ENCODE measurements at places on chromosomes 12 and 14.
A peak's percentile ranks its signal among the peaks of the same experiment; 100 is the strongest.

- DNase-seq, result no peak
Observed at GRCh38 chr12:111816065-111816615, 25.9 kb upstream of the MAPKAPK5 start.

DNA sequence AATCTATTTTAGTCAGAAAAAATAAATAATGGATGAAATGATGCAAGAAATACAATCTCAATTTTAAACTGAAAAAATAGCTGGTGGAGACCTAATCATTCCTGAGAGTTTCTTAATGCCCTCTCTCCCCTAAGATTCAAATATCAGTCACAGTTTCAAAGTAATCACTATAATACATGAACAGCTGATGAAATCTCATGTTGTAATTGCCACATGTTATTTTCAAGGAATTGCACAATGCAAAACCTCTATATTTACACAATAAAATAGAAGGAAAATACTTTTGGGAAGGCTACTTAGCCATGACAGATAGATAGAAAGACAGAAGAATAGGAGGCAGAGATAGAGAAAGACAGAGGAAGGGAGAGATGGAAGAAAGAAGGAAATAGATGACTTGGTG is 18.2 kb downstream of the IFNG-AS1 start:
- no peak for DNase-seq

- no peak for DNase-seq
Observed at GRCh38 chr14:94904636-94905035, 134.7 kb upstream of the GSC start.

DNA sequence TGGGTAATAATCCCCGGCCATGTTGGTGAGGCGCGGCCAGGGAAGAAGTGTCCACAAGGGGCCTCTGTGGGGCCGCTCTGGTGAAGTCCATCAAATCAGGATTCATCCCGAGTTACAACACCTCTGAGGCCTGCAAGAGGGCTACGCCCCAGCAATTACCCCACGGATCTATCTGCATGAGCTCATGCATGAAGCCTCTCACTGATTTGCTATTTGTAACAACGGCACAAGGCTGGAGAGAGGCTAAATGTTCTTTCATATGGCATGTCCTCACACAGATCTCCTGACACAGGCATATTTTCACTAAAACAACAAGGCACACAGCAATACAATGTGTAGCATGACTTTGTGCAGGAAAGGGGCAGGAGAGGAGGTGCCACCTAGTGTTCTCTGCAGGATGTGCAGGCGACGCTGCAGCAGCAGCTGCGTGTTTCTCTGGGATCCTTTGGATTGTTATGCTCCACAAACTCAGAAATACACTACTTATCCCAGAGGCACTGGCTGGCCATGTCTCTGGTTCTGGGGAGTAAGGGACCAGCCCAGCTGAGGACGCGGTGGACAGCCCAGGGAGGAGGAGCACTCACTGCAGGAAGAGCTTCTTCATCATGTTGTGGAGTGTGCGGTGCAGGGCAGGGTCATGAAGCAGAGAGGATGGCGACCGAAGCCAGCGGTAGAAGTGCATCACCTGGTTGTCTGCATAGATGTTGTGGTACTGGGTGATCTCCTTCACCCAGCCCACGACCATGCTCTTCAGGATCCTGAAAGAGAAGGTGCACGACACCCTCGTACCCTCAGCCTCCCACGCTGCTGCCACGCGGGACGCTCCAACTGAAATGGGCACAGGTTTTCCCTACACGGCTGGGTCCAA is 20.2 kb downstream of the P2RX2 start:
- DNase-seq, result no peak

- no peak for DNase-seq
Observed at GRCh38 chr12:54579258-54579657, 9.2 kb downstream of the PPP1R1A start.

GRCh38 chr14:49915085-49915484 is 22.2 kb downstream of the ARF6 start:
- DNase-seq, result no peak

DNA sequence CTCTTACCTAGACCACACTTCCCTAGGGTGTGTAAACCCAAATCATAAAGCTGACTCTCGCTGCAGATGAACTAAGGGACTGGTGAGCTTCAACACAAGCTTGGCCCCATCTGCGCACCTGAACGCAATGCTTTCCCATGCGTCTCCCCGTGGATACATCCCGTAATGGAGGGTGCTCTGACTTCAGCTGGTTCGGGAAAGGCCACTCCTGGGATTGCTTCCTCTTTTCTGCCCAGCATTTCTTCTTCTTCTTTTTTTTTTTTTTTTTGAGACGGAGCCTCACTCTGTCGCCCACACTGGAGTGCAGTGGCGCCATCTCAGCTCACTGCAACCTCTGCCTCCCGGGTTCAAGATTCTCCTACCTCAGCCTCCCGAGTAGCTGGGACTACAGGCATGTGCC is 27.7 kb upstream of the ETFBKMT start:
- no peak for DNase-seq

- peak; percentile 39 for DNase-seq
Observed at GRCh38 chr14:102949062-102949800, 26.8 kb downstream of the AMN start.

GRCh38 chr12:52975204-52975603 is 26.3 kb downstream of the KRT18 start:
- DNase-seq, result no peak

DNA sequence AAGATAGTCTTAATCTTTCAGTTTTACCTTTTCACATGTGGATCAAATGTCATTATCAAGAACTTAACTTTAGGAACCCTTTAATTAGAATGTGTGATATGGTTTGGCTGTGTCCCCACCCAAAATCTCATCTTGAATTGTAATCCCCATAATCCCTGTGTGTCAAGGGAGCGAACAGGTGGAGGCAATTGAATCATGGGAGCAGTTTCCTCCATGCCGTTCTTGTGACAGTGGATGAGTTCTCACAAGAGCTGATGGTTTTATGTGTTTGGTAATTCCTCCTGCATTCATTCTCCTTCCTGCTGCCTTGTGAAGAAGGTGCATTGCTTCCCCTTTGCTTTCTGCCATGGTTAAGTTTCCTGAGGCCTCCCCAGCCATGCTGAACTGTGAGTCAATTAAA is 160.6 kb downstream of the MON2 start:
- no peak for DNase-seq

- no peak for DNase-seq
Observed at GRCh38 chr12:118781692-118782091, 199.6 kb upstream of the SRRM4 start.

DNA sequence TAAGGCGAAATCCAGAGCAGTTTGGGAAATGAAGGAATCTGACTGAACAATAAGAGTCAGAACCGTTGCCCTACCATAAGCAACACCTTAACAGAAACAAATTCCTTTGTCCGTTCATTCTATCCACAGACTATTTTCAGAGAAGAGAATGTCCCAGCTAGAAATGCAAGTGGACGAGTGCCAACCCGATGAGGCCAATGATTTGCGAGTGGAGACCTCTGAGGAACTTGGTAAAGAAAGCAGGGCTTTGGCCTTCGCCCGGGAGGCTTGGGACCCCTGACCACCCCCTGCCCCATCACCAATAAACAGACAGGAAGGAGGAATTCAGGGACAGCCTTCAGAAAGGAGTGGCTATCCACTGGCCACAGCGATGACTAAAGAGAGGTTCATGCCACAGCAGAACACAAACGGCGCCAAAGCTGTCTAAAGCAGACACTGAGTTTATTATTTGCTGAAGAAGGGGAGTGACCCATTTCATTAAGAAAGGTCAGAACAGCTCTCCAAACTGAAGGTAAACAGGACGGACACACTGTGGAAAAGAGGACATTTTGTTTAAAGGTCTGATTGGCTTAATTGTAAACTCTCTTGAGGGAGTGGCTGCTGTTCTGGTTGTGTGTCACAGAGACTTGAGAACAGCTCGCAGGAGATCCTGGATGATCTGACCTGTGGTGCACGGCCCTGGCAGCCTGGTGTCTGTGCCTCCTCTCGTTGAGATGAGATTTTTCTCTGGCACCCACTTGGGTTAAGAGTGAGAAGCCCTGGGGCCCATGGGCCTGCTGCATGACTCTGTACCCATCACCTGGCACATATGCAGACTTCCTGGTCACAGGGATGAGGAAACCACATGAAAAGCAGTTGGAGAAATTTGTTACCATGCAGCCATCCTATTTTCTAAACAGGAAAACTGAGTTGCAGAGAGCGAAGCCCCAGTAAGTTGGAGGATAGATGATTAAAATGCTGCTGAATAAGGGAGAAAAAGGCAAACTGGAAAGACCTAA is 142.0 kb upstream of the PZP start:
- no peak for DNase-seq

- no peak for DNase-seq
Observed at GRCh38 chr12:125159702-125160101, 94.5 kb downstream of the AACS start.

DNA sequence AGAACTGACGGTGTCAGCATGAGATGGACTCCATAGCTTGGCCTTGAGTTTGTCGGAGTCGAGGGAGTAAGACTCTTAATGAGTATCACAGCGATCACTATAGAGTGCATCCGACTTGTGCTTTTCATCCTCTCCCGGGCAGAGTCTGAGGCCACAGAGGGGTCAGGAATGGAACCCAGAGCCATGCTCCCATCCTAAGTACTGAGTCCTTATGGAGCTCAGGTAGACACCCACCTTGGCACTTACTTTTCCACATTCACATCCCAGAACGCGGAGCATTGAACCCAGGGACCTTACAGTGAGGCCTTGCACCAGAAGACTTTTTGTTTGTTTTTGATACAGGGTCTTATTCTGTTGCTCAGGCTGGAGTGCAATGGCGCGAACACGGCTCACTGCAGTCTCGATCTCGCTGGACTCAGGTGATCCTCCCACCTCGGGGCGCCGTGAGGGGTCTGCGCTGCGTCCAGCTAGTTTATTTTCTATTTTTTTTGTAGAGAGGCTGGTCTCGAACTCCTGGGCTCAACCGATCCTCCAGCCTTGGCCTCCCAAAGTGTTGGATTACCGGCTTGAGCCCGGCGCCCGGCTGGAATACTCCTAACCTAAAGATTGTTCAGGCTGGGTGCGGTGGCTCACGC is 719 bp upstream of the SRSF9 start:
- DNase-seq, result no peak

DNA sequence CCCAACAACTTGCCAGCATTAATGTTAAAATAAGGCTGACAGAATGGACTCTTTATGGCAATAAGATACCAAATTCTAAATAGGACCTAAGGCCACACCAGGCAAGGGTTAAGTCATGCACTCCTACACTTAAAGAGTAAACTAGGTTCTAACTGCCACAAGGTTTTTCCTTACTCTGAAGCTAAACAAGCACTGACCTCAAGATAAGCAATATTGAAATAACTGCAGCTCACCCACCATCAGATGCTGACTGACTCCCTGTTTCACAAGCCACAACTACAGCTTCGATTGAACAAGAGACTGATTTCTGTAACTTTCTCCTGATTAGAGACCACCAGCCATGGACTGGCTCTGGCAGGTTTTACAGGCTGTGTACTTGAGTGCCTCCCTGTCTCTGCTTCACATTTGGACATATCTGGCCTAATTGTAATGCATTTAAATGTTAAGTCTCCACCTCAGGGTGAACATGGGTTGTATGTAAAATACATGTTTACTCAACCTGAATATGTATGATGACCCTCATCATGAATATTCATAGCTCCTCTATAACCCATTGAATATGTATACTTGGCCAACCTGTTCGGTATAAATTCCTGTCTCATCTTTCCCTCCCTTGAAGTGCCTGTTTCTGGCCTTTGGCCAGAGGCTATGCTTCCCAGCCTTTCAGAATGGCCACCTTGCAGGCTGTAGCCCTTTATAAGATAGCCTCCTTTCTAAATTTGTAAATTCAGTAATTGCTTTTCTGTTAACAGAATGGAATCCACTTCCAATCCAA is 70.5 kb upstream of the DAAM1 start:
- DNase-seq, result no peak

DNA sequence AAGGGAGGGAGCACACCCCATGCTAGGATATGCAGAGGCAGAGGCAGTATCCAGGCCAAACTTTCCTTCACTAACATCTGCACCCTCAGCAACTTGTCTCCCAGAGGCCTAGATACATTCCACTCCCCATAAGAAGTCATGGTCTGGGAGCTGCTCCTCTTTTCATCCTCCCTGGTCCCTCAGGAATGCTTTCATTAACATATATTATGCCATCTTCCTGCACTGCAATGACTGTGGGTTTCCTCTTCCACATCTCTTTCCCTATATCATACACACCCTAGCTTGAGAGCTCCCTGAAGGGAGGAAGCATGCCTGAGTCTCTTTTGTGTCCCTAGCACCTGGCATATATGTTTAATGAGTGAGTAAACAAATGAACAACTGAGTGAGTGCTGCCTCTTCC is 8.6 kb downstream of the DDN start:
- DNase-seq, result no peak

DNA sequence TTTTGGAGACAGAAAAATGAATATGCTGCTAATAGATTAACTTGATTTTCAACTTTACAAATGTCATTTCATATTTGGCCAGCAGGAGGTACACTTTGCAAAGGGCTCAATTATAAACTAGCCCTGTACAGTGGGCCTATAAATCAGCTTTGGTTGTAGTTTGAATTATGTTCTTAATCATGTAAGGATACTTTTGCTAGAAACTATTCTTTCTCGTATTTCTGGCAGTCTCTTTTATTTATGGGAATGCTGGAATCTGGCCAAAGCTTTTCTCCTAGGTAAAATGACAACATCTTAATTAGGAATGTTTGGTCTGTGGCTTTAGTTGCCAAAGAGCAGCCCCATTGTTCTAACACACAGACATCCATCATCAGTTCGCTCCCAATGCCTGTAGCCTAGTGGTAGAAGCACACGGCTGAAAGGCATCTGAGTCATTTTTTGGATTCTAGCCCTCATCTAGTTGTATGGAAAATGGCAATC is 1322.3 kb upstream of the SEL1L start:
- DNase-seq, result no peak

DNA sequence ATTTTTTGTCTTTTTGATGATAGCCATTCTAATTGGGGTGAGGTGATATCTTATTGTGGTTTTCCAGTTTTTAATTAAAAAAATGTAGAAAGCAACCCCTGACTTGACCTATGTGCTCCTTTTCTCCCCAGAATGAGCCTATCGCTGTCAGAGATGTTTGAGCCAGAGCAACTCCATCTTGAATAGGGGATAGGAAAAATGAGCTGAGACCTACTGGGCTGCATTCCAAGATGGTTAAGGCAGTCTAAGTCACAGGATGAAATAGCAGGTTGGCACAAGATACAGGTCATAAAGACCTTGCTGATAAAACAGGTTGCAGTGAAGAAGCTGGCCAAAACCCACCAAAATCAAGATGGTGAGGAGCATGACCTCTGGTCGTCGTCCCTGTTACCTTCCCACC is 13.8 kb downstream of the ERP27 start:
- no peak for DNase-seq

DNA sequence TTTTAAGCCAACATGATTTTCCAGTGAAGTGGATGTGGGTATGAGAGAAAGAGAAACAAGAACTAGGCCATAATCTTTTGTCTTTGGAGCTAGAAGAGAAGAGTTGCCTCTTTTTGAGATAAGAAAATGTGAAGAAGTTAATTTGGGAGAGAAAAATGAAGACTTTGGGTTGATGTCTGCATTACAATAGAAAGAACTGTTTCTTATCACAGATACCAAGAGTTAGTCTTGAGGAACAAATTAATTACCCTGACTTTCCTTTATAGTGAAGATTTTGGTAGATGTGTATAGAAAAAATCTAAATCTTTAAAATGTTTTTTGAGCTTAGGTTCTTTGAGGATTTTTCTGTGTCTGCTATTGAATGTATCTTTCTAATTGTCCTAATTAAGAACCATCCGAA is 4.2 kb downstream of the A2M start:
- no peak for DNase-seq

Data from bone marrow (tissue), 2 donors.